ENCODE measurements at places on chromosomes 5 and 9. TPM values are rescaled to one million over a fixed set of nuclear protein-coding genes. Genes with fewer than 3 reads are reported as not detected.

GRCh38 chr5:6909901-6910300 lies 196.7 kb downstream of the TENT4A start:
- no peak for DNase-seq

DNA sequence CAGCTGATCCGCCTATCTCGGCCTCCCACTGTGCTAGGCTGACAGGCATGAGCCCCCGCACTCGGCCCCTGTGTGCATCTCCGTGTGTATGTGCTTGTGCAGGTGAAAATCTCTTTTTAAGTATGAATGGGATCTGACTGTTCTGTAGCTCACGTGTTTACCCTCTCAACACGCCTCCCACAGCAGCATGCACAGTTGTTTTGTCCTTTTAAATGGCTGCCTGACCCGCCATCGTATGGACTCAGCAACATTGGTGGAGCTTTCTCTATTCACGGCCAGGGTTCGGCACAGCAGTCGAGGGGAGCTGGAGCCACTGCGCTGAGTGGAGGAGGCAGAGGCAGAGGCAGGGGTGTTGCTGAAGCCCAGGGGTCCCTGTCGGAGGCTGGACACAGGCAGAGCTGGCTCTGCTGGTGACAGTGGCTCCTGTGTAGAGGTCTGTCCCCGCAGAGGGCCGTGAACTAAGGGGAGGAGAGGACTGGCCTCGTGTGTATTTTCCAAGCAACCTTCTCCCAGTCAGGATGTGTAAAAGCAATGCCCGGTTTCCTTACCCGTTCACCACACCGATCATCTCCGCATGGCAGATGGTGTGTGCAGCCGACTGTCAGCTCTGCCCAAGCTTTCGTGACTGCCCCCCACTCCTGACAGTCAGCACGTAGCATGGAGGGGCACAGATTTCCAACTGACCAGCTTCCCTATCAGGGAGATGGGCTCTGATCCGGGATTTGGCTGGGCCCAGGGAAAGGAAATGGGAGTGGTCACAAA lies 37.3 kb downstream of the MRPL36 start:
- DNase-seq = no peak

GRCh38 chr5:135671966-135672365 lies 93.2 kb upstream of the CXCL14 start:
- no peak for DNase-seq

- DNase-seq = no peak
Measured at GRCh38 chr5:133261993-133262392, 210.2 kb downstream of the HSPA4 start.

GRCh38 chr9:74006935-74007334 lies 490.2 kb upstream of the RORB start:
- DNase-seq = no peak

- no peak for DNase-seq
Measured at GRCh38 chr5:143413958-143414669, 10.6 kb upstream of the NR3C1 start.

DNA sequence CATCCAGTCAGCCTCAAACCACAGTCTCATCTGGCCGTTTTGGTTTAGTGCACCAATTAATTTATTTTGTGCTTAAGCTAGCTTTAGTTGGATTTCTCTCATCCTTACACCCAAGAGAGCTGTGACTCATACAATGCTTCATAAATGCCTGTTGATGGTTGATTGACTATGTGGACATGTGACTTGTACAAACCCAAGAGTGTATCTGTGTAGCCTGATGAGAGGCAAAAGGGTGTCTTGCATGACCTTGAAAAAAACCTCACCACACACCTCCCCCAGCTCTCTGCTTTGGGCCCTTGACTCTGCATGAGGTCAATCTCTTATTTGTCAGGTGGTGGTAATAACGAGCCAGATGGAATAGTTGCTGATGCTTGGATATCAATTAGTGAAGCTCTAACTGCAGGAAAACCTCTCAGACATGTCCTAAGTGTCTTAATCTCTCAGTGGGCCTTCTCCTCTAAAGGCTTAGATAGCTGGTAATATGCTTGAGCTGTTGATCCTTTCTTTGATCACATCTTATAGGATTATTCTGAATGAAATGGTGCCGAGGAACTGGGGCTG lies 10.6 kb upstream of the GLRA1 start:
- no peak for DNase-seq

DNA sequence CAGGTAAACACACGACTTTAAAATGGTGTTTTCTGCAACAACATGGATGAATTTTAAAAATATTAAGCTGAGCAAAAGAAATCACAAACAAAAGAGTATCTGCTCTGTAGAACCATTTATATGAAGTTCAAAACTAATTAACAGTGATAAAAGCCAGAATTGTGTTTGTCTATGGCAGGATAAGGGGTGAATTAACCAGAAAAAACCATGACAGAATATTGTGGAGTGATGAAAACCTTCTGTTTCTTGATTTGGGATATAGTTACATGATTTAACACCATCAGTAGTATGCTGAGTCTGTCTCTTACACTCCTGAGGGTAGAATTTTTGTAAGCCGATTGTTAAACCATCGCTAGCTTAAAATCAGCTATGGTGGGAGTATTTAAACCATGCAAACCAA lies 101.7 kb upstream of the ZNF366 start:
- DNase-seq = no peak

DNA sequence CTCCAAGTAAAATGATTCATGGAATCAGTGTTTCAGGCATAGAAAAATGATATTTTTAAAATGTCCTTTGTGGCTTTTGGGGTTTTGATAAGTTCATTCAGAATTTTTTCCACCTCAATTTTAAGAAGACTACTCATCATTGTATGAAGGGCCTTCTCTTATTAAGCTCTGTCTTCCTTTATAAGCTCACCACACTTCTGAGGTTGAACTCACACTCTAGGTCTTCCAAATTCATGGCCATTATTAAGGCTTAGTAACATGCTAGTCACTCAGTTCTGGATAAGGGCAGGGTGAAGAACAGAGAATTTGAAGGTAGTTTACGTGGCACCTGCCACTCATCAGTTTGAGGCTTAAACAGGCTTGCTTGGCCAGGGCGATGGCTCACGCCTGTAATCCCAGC lies 4.2 kb downstream of the MELK start:
- DNase-seq = no peak

DNA sequence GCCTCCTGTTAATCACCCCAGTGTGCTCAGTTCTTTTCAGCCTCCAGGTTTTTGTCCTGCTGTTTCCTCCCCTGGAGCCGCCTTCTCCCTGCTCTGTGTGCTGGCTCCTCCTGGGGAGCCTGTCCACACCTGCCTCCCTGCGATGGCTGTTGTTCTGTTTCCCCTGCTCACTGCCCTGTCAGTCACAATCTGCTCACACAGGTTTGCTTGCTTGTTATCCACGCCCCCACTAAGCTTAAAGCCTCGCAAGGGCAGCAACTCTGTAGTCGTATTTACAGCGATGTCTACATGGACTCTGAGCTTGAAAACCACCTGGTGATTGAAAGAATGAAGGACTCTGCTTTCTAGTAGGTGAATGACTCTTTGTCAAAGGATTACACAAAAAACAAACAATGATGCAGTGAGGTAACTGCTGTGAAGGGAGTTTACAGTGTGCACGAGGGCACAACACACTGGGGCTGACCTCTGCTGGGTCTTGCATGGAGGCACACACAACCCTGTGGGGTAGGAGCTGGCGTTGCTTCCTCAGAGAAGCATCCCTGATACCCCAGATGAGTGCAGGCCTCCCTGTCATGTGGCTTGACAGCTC lies 39.6 kb upstream of the TEX48 start:
- no peak for DNase-seq

DNA sequence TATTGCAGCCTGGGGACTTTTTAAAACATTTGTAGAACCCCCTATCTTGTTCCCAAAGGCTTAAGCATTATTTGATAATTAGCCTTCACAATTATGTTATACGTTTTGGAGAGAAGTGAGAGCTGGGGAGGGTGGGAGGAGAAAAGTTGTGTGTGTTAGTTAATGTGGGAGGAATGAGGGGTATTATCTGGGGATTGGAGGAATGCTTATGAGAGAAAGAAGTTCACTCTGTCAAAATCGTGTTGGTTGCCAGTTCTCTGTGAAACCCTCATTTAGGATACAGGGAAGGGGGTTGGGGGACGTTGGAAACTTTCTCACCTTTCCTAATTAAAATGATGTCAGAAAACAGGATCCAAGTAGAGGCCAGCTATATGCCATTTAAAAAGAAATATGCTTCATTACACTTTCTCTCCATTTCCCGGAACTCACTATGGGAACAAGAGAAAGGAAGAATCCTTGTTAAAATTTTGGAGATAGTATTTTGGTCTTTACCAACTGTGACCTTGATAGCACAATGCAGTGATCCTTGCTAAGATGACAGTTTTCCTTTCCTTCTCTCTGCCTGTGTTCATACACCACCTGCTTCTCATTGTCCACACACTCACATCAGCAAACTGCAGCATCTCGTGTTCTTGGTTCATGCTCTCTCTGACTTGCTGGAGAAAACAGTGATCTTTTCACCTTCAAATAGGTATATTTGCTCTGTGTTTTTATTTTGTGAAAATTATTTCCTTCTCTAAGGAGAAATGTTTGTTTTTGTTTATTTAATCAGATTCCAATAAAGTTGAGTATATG lies 336.7 kb upstream of the CLINT1 start:
- DNase-seq = no peak

DNA sequence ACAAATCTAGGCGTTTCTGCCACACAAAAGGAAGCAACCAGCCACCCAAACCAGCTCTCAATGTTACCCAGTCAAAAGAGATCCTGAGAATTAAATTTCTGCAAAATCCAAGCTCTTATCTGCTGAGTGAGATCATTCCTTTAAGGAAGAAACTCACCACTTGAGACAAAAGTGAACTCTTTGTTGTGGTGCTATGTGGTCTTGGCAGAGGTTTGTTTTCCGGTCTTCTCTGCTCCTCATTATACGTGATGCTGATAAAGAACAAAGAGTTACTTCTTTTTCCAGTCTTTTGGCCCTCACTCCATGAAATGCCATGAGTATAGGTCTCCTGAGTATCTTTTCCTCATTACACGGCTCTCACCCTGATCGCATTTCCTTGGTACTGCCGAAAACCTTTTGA lies 82.1 kb downstream of the PRKACG start:
- no peak for DNase-seq

KIAA1958 gene
- total RNA-seq = 0.65 TPM

GABBR2 gene
- 1.2 TPM for total RNA-seq

KCNV2 gene
- total RNA-seq = not detected

IQGAP2 gene
- 3.4 TPM for total RNA-seq

MRPS2 gene
- 14.6 TPM for total RNA-seq

GPX3 gene
- total RNA-seq = 6.3 TPM
